Activated T-helper 2 cell treated with anti-CD3 and anti-CD28 coated beads, Interferon-gamma antibody, Interleukin-2, Interleukin-4, amounts not matched to agents 10 μg/mL and 5 μg/mL and 100 μg/mL, durations not matched to agents 14 hours and 24 hours and 36 hours (primary cell): ENCODE measurements at places on chromosomes 11 and 22. TPM values are rescaled to one million over a fixed set of nuclear protein-coding genes. Genes with fewer than 3 reads are reported as not detected.

The SLC43A3 gene
- 174 and 189 TPM in 2 replicates for total RNA-seq

The LRRC74B gene
- 0.23 TPM in 1 of 2 replicates, not detected in the other for total RNA-seq

The KCNJ11 gene
- total RNA-seq: 0.83 and 0.91 TPM in 2 replicates

The CHRNA10 gene
- 2.2 and 2.4 TPM in 2 replicates for total RNA-seq

The PKDREJ gene
- not detected in 2 replicates for total RNA-seq

DNA sequence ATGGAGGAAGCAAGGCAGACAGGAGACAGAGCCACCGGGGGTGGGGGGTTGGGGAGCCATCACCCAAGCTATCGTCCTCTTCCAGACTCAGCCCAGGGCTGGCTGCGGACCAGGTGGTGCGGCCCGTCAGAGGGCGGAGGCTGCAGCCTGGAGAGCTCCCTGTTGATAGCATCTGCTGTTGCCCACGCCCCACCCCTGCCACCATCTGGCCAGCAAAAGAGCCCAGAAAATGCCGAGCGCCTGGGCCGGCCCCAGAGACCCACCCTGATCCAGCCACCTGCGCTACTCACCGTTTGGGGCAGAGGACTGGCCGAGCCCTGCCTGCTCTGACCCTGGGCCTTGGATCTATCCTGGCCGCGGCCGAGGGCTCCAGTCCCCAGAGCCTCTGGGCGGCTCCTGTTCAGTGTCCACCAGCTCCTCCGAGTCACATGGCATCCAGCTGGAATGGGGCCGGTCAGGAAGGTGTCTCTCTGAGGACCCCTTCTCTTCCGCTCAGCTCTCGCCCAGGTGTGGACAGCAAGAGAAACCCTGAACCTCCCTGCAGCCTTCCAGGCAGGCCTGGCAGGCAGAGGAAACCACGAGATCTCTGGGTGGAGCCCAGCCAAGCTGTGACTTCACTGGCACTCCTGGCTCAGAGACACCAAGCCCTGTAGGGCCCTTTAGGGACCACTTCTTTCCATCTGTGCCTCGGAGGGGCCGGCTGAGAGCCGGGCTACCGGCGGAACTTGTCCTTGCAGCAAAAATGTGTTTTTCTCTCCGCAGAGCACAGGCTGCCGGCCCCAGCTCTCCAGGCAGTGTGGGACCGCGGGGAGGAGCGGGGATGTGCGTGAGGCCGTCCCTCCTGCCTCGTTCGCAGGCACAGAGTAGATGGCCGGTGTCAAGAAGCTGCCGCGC is at the start of gene MRGPRE:
Gene MRGPRE (minus strand): TSS at position 567 of the 894 bp plus-strand sequence. CDS start 3,618 bp downstream, outside the sequence.
- no peak for DNase-seq

- no peak for DNase-seq
Measured at GRCh38 chr22:48722661-48723060, 1105.0 kb downstream of the BRD1 start.

- DNase-seq: no peak
Measured at GRCh38 chr11:57458410-57459163, 1.7 kb upstream of the RTN4RL2 start.

DNA sequence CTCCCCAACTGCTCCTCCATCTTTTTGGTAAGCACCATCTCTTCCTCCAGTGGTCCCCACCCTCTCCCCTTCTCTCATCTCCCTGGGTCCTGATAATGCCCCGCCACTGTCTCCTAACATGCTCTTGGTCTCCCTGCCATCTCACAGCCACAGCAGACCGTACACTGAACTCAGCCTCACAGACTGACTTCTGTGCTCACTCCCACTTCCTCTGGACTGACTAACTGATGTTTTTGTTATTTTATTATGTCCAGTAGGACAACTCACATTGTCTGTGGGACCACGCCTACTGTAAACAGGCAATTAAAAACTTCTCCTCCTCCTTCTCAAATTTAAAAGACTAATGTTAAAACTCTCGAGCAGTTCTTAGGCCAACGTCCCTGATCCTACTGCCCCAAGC is 2.6 kb upstream of the GNAZ start:
- no peak for DNase-seq

DNA sequence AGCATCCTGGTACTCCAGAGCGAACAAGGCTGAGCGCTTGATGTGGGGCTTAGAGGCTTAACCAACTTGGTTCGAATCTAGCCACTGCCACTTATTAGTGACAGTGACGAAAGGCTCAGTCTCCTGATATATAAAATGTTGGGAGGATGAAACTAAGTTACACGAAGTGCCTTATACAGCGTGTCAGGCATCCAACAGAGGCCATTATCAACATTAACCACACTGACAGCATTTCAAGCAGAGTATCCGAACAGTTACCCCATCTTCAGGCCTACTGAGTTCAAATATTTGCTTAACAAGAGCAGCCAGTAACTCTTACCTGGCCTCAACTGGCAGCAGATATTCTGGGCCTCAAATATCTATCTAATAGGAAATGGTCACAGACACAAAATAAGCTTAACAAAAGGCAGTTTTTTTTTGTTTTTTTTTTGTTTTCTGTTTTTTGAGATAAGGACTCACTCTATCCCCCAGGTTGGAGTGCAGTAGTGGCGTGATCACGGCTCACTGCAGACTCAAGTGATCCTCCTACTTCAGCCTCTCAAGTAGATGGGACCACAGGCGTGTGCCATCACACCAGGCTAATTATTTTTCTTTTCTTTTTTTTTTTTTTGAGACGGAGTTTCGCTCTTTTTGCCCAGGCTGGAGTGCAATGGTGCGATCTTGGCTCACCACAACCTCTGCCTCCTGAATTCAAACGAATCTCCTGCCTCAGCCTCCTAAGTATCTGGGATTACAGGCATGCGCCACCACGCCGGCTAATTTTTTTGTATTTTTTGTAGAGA is 2.9 kb downstream of the SERPIND1 start:
- no peak for DNase-seq

GRCh38 chr11:134596404-134596803 is 184.4 kb upstream of the B3GAT1 start:
- no peak for DNase-seq

DNA sequence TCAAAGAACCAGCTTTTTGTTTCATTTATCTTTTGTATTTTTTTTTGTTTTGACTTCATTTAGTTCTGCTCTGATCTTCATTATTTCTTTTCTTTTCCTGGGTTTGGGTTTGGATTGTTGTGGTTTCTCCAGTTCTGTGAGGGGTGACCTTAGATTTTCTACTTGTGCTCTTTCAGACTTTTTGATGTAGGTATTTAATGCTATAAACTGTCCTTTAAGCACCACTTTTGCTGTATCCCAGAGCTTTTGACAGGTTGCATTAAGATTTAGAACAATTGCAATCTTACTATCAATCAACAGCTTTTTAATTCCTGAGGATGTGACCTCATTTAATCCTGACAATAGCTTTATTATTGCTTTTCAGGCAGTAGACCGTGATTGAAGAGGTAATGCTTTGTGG is 94.3 kb downstream of the ZNF280B start:
- DNase-seq: no peak

GRCh38 chr11:15737320-15737719 is 619.0 kb downstream of the SOX6 start:
- DNase-seq: no peak

DNA sequence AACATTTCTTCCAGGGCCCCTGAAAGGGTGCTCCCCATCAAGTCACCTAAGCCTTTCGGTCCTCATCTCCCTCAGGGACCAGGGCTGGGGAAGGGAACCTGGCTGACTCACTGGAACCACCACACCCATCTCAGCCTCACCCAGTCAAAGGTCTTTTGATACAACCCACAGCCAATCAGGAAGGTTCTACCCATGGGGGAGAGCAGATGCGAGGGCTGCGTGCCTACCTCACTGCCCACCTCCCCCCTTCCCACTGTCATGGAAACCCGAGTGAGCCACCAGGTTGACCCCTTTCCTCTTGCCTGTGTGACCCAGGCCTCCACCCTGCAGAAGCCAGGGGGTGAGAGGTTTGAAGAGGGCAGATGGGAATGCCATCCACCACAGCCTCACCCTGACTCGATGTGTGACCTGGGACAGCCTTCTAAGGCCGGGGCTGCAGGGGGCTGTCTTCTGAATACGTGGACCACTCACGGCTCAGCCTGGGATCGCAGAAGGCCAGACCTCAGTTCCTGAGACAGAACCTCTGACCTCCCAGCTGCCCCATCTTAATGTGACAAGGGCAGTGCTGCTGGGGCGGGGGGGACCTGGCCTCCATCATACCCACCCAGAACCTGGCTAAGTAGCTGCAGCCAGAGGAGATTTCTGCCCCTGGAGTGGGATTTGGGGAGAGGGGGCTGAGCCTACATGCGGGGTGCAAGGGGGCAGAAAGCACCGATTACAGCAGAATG is 2.7 kb downstream of the MDK start:
- no peak for DNase-seq

DNA sequence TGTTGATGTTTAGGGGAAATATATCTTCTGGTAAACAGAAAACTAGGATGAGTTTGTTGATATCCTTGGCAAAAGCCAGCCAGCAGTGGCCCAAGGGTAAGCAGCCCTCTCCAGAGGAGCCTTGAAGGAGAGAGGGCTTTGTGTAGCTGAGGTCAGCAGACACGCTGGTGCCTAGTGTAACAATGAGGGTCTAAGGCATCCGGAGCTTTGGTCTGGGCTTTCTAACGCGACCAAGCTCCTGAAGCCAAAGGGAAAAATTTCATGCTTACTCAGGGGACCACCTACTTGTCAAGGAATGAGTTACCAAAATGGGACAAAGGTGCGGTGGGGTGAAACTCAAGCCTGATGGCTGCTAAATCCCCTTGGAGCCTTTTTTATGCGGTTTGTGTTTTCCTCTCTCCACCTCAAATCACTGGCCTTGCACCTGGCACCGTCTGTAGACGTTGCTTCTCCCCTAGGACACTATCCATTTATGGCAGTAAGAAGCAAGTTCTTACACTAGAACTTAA is 134.9 kb downstream of the DBX1 start:
- no peak for DNase-seq

DNA sequence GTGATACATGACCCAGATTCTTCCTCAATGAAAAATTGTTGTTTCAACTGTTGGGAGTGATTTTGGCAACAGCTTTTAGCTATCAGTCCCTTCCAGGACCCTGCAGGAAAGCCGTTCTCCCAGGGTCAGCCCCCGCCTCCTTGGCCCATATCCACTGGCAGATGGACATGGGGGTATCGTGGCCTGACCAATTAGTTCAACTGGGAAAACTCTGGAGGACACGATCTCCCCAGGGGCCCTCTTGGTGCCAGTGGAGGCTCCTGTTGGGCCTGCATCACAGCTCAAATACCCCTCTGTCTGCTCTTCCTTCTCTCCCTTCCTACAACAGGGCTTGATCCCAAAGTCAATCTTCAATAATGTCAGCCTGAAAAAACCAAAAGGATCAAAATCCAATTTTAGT is 272.5 kb upstream of the B3GAT1 start:
- DNase-seq: no peak

DNA sequence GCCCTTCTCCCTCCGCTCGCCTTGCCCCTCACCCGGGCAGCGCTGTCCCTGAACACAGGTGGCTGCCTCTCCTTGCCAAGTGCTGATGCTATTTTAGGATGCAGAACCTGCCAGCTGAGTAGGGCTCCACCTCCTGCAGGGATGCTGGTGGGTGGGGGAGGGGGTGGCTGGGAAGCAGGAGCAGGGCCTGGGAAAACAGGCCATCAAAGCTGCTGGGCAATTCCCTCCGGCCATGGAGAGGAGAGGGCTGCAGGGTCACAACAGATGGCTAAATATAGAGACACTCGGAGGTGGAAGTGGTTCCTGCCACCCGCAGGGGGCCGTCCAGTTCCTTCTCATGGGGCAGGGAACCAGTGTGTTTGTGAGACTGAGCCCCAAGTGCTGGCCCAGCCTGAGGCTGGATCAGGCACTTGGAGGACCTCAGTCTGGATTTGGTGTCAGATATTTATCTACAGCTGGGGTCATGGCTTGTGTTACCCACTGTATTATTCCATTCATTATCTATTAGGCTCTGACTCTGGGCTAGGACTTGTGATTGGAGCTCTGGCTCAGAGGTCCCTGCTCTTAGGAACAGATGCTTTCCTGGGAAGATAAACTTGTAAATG is 59.6 kb downstream of the LRRC32 start:
- no peak for DNase-seq

- no peak for DNase-seq
Measured at GRCh38 chr22:33007485-33007884, 50.7 kb downstream of the SYN3 start.

GRCh38 chr11:127816962-127817361 is 770.4 kb downstream of the ETS1 start:
- no peak for DNase-seq

DNA sequence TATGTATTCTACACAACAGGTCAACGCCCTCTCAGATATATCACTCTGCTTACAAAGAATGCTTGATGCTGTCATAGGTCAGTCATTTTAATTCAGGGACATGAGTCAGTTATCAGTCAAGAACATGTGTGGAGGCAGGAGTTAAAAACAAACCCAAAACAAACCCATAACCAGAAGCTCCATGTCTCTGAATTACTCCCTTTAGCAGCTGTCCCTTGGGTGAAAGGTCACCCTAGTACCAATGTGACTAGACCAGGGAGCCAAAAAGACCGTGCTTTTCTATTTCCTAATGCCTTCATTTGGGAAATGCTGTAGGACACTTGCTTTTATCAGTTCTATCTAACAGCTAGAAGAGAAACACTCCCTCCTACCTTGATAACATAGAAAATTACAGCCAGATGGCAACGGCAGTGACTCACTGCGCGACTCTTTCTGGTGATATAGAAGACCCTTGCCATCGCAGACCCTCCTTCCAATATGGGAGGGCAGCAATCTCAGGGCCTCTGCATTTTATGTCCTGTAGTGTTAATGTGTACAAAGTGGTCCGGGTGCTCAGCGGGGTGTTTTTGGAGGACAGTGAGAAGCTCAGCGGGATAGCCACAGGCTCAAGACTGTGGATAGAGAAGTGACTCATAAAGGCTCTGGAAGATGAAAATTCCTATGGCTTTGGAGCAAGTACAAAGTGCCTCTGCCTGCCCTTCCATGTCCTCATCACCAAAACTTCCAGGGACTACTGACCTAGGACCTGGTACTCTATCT is 24.8 kb downstream of the APOL5 start:
- no peak for DNase-seq

DNA sequence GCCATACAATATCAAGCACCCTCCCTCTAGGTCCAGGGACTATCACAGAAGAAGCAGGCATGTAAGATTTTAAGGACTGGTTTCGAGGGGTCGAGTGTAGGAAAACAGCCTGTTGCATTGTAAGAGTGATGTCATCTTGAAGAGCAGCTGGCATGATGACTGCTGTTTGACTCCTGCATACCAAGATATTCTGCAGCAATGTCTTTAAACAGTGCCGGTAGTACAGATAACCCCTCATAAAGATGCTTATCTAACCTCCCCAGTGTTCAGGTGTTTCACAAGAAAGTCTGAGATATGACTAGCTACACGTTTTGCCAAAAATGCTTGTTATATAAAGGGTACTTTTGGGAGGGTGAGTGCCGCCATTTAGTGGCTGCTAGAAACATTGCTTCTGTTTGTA is 12.0 kb downstream of the FAM111A start:
- DNase-seq: no peak
